ENCODE measurements at places on chromosomes 6 and 20. TPM values are rescaled to one million over a fixed set of nuclear protein-coding genes. Genes with fewer than 3 reads are reported as not detected.

- no peak for DNase-seq
Measured at GRCh38 chr20:22544462-22544861, 39.9 kb downstream of the FOXA2 start.

DNA sequence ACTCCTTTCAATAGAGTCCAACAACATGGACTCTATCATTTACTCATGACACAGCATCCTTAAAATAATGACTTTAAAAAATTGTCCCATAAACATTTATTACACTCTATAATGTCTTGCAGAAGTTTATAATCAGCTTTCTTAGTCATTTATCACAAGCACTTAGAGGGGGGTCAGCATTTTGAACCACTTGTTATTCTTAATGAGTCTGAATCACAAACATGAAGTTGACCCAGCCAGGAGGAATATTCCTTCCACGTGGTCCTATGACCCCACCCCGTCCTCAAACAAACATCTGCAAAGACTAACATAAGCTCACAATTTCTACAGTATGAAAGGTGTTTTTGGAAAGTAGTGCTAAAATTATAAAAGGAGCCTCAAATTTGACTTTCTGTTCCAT lies 91.1 kb downstream of the MTFR2 start:
- no peak for DNase-seq

Gene BPIFB2
- not detected for total RNA-seq

DNA sequence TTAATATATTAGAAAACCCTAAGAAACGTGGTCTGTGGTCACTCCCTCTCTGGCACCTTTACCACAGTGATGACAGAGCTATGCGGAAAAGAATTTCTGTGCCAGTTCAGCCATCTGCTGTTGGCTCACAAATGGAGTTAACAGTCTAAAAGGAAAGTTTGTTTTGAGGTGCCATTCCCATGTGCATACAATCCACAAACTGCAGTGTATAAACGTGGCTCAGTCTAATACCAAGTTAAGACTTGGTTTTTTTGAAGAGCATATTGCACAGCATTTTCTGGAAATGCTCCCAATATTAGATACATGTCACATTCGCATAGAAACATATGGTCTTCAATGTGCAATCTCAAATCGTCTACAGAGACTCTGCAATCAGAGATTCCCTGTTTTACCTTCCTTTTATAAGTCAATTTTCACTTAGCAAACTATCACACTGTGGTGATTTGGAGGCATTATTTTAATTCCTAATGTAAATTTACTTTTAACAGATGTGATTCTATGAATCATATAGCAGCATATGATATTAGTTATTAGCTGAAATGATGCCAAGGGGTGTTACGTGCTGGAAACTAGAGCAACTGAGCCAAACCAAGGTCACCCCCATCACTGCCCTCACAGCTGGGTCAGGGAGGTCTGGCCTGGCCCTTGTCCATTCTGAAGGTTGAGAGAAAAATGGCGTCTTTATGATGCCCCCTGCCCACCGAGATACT lies 383.5 kb downstream of the PRKN start:
- no peak for DNase-seq

Gene ZNF343
- total RNA-seq = 5.1 TPM

DNA sequence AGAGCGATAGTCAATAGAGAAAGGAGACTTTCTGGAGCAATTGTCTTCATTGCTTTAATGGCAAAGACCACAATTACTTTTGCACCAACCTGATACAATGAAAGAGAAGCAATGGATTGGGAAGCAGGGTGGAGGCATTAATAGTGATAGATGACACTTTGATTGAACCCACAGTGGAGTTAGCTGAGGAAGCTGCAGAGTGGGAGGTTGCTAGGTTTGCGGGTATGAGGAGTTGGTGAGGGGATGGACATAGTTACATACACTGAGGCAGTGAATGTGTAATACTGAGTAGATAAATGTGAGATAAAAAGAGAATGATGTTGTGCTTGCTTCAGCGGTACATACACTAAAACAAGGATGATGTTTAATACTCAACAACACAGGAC lies 91.9 kb downstream of the AKAP7 start:
- no peak for DNase-seq

Gene NFATC2
- total RNA-seq = 12.5 TPM

GRCh38 chr20:50968289-50968688 lies 9.7 kb downstream of the MOCS3 start:
- DNase-seq = no peak

DNA sequence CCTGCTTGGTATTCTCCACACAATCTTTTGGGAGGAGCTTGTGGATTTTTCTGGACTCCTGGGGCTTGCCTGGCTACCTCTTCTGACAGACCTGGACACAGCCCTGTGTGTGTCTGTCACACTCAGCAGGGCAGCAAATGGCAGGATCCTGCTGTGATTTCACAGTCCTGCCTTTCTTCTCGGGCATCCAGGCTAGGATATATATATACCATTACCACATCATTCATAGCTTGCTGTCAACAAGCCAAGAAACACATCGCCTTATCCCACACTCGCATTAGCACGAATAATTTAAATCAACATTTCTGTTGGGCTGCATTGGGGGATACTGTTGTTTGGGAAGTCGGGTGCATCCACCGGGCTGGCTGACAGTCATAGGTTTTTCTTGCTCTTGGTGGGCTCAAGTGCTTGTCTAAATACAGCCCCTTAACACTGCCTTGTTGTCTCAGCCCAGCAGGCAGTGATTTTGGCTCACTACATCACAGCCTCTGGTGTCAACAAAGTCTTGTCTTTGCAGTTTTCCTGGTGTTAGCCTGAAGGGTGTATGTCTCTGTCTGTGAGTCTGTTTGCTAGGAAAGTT lies 154.9 kb upstream of the FERMT1 start:
- no peak for DNase-seq

Gene NKAIN4
- not detected for total RNA-seq

Gene PLCB4
- total RNA-seq = 14.3 TPM

- no peak for DNase-seq
Measured at GRCh38 chr6:140744659-140745320, 1370.3 kb upstream of the CITED2 start.

GRCh38 chr6:56827908-56828649 lies 126.8 kb upstream of the BEND6 start:
- no peak for DNase-seq

DNA sequence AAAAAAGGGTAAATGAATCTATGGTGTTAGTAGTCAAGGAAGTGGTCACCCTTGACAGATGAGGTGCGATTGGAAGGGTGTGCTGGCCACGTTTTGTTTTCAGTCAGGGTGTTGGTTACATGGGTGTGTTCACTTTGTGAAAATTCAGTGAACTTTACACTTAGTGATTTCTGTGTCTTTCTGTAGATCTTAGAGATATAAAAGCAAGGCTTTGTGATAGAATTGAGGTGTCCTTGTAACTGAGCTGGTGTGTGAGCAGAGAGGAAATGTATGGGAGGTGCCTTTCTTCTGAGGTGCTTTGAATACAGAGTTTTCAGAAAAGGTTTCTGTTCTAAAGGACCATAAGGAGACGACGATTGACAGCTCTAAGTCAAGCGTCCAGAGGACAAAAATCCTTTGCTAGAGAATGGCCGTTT lies 90.5 kb downstream of the SAMD3 start:
- no peak for DNase-seq

DNA sequence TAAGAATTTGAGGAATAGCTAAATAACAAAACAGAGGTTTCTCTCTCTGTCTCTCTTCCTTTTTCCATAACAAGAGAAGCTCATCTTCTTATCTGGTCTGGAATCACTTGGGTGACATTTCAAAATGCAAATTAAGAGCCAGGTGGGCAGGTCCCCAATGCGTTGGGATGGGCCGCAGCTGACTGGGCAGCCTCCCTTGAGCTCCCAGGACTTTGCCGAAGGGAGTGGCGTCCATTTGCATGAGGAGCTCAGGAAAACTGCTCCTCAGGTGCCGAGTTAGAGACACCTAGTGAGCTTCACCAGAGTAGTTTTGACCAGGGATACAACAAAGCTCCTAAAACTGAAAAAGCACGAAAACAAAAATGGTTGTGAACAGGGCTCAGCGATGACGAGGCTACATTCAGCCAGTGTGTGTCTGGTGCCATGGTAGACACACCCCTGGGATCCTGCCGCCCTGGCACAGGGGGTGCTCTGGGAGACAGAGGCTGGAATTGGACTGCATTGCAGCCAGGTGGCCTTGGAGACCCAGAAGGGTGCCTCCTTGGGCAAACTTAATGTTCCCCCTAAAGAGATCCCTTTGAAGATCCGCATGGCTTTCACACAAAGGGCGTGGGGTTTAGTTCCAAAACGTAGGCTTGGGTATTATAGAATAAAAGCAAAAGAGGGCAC lies 13.5 kb upstream of the SERPINB6 start:
- DNase-seq = no peak

- DNase-seq = no peak
Measured at GRCh38 chr6:66198062-66198624, 491.1 kb upstream of the EYS start.

GRCh38 chr6:17292600-17293133 lies 11.5 kb downstream of the RBM24 start:
- no peak for DNase-seq

- DNase-seq = no peak
Measured at GRCh38 chr20:17711267-17711627, 11.5 kb downstream of the BANF2 start.

GRCh38 chr6:33391922-33392594 lies 435 bp downstream of the KIFC1 start:
- no peak for DNase-seq

All from right atrium auricular region (tissue), 2 donors.